ENCODE measurements at places on chromosomes 7 and 10.

- H3K27ac ChIP-seq, result no peak overlapping the region
- H3K36me3 ChIP-seq, result peaks cover 51% of the 10 kb centered on the region
- DNase-seq, result no peak
- H3K27me3 ChIP-seq, result no peaks in the 10 kb centered on the region
- H3K4me3 ChIP-seq, result no peak overlapping the region
These were observed 34.2 kb downstream of the CUL1 start for GRCh38 chr7:148732862-148733261.

DNA sequence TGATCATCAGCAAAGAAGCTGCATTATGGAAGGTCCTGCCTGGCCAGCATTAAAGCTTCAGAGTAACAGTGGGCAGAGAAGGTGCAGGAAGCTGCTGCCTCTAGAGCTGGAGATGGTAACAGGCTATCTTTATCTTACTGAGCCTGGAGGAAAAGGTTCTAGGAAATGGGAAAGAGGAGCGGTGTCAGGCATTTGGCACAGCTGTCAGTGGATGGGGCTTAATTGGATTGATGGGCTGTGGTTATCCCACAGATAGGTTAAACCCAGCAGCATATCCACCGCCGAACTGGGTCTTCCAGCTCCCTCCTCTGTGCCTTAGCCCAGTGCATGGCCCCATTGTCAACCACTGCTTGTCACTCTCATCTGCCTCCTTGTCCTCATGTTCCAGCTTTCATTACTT, 127.6 kb downstream of the CCNY start:
- no peaks in the 10 kb centered on the region for H3K27me3 ChIP-seq
- peaks cover 39% of the 10 kb centered on the region for H3K4me1 ChIP-seq
- no peak overlapping the region for H3K27ac ChIP-seq

- no peak overlapping the region for H3K4me3 ChIP-seq
- H3K27me3 ChIP-seq, result no peaks in the 10 kb centered on the region
- H3K36me3 ChIP-seq, result no peaks in the 10 kb centered on the region
- no peak overlapping the region for H3K27ac ChIP-seq
These were observed 58.8 kb upstream of the MAGI2 start for GRCh38 chr7:79512261-79512660.

GRCh38 chr7:141409801-141410329, 141.3 kb upstream of the AGK start:
- H3K4me1 ChIP-seq, result peaks cover 21% of the 10 kb centered on the region
- peak; percentile 64 for DNase-seq
- no peaks in the 10 kb centered on the region for H3K27me3 ChIP-seq

- no peak overlapping the region for H3K27ac ChIP-seq
- no peaks in the 10 kb centered on the region for H3K4me1 ChIP-seq
- DNase-seq, result no peak
- H3K4me3 ChIP-seq, result no peak overlapping the region
These were observed 138.9 kb upstream of the CDK13 start for GRCh38 chr7:39811161-39811614.

DNA sequence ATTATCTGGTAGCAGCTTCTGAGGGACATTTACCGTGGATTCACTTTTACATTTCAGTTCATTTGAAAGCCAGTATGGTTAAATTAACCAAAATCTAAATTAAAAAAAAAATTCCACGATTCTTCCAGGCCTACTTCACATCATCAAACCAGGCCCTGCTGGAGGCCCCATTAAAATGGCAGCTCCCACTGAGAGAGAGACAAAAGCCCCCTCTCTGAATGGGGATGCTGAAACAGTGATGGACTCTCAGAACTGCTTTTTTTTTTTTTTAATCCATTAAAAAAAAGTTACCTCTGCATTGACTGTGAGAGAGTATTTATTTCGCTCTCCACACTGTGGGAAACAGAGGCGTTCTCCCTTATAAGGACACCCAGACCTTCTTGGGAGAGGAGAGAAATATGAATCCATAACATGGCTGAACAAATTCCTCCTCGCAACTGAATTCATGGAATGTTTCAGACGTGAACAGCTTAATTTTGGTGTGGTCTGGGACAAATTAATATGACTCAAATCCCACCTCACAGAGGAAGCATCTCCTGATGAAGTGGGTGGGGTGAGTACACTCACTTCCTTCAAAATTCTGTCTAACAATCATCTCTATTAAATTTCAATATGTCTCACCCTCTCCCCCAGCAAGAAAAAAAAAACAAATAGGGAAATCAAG, 73.5 kb downstream of the SAMD9 start:
- peak overlapping the region; percentile 50 for H3K4me3 ChIP-seq
- H3K27ac ChIP-seq, result no peak overlapping the region
- DNase-seq, result peak; percentile 58
- H3K36me3 ChIP-seq, result no peaks in the 10 kb centered on the region
- H3K27me3 ChIP-seq, result peaks cover 2% of the 10 kb centered on the region
- H3K4me1 ChIP-seq, result peaks cover 7% of the 10 kb centered on the region

- no peak overlapping the region for H3K4me3 ChIP-seq
- no peaks in the 10 kb centered on the region for H3K4me1 ChIP-seq
- H3K27me3 ChIP-seq, result no peaks in the 10 kb centered on the region
- no peak for DNase-seq
- no peaks in the 10 kb centered on the region for H3K36me3 ChIP-seq
- no peak overlapping the region for H3K27ac ChIP-seq
These were observed 36.8 kb downstream of the SRI start for GRCh38 chr7:88183051-88183450.

DNA sequence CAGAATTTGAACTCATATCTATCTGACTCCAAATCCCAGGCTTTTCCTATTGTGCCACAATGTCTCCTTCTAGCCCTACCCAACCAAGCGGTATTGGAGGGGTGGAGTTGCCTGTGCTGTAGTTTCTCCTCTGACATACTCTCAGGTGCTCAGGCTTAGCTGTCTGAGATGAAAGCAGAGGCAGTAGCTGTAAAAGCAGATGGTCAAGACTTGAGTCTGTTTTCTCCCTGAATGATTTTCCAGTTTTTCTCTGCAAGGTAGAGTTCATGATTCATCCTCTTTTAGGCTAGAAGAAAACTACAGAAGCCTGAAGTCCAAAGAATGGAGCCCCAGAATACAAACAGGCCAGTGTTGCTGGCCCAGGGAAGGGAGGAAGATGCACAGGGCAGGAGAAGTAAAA, 130.0 kb downstream of the PDE1C start:
- no peaks in the 10 kb centered on the region for H3K36me3 ChIP-seq

DNA sequence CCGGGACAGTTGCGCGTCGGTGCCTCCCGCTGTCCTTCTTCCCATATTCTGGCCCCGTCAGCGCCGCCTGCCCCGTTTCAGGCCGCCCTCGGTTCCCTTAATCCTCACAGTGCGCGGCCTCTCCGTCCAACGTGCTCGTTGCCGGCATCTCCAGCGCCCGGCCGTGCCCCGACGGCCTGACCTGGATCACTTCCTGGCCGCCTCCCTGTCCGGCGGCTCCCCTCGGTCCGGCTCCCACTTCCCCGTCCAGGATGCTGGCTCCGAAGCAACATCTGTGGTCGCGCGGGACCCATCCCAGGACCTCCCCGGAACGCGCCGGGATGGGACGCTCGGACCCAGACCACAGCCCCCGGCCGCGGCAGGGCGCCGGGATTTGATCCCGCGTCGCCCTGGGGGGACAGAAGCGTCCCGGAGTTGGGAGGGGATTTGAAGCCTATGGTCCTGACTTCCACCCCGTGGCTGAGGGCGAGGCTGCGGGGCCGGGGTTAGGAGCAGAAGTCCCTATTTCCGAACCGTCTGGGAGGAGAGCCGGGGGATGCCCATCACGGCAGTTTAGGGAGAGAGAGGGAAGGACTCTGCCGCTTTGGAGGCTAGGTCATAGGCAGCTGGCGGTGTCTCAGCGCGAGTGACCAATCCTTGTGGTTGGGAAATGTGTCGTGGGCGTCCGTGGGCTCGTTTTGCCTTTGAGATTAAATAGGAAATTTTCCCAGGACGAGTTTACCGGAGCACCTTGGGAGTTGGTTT, 53.8 kb downstream of the KCTD7 start:
- DNase-seq, result no peak
- H3K27ac ChIP-seq, result no peak overlapping the region
- H3K4me3 ChIP-seq, result peak overlapping the region; percentile 91
- no peaks in the 10 kb centered on the region for H3K27me3 ChIP-seq
- H3K4me1 ChIP-seq, result no peaks in the 10 kb centered on the region

DNA sequence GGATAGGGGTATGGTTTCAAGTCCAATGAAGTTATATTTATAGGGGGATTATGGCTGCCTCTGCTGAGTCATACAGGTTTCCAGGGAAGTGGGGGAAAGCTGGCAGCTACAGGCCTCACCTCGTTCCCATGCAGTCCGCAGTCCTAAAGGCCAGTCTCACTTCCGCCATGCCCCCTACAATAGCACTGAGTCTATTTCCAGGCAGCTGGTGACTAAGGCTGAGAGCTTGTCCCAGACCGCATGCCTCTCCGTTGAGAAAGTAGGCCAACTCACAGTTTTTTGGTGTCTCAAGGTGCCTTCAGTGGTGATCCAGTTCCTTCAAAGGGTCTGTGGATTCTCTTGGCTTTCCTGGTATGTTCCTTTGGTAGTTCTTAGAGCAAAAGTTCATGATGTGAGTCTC, 203.9 kb upstream of the GLI3 start:
- H3K36me3 ChIP-seq, result no peaks in the 10 kb centered on the region
- no peaks in the 10 kb centered on the region for H3K27me3 ChIP-seq
- H3K27ac ChIP-seq, result no peak overlapping the region

Data from H1 (cell line).